ENCODE measurements at places on chromosomes 5 and 9. TPM values are rescaled to one million over a fixed set of nuclear protein-coding genes. Genes with fewer than 3 reads are reported as not detected.

GRCh38 chr9:2729003-2729402 is 11.7 kb downstream of the KCNV2 start:
- DNase-seq = no peak
- peaks cover 12% of the 10 kb centered on the region for H3K4me1 ChIP-seq
- no peak overlapping the region for H3K4me3 ChIP-seq
- H3K36me3 ChIP-seq = no peaks in the 10 kb centered on the region
- H3K27me3 ChIP-seq = no peaks in the 10 kb centered on the region
- H3K27ac ChIP-seq = no peak overlapping the region

GRCh38 chr9:14288433-14288832 is 25.5 kb downstream of the NFIB start:
- no peak overlapping the region for H3K4me3 ChIP-seq
- DNase-seq = no peak
- H3K27me3 ChIP-seq = no peaks in the 10 kb centered on the region
- H3K4me1 ChIP-seq = no peaks in the 10 kb centered on the region
- H3K36me3 ChIP-seq = peaks cover under 1% of the 10 kb centered on the region

- no peaks in the 10 kb centered on the region for H3K36me3 ChIP-seq
- no peaks in the 10 kb centered on the region for H3K27me3 ChIP-seq
- H3K4me3 ChIP-seq = no peak overlapping the region
- no peaks in the 10 kb centered on the region for H3K4me1 ChIP-seq
- DNase-seq = no peak
Measured at GRCh38 chr5:99058466-99058865, 129.7 kb upstream of the CHD1 start.

GRCh38 chr5:56479696-56480077 is 246.6 kb upstream of the ANKRD55 start:
- DNase-seq = peak; percentile 52
- H3K27me3 ChIP-seq = no peaks in the 10 kb centered on the region
- peak overlapping the region; percentile 96 for H3K27ac ChIP-seq
- H3K4me3 ChIP-seq = no peak overlapping the region
- H3K36me3 ChIP-seq = no peaks in the 10 kb centered on the region
- peaks cover 23% of the 10 kb centered on the region for H3K4me1 ChIP-seq

SPATA31D4 gene
- total RNA-seq = not detected

GRCh38 chr5:126818736-126819135 is 41.8 kb downstream of the LMNB1 start:
- DNase-seq = no peak
- no peak overlapping the region for H3K27ac ChIP-seq
- no peaks in the 10 kb centered on the region for H3K27me3 ChIP-seq
- no peaks in the 10 kb centered on the region for H3K4me1 ChIP-seq

DNA sequence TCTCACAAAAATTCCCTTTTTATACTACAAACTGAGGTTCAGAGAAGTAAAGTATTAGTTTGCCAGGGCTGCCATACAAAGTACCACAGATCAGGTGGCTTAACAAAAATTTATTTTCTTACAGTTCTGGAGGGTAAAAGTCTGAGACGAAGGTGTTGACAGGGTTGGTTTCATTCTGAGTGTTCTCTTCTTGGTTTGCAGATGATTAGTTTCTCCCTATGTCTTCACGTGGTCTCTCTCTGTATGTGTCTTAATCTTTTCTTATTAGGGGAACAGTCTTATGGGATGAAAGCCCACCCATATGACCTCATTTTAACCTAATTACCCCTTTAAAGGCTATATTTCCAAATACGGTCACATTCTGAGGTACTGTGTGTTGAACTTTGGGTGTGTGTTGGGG is 274.2 kb downstream of the BRINP1 start:
- H3K36me3 ChIP-seq = no peaks in the 10 kb centered on the region
- H3K4me3 ChIP-seq = no peak overlapping the region
- H3K27me3 ChIP-seq = no peaks in the 10 kb centered on the region

DNA sequence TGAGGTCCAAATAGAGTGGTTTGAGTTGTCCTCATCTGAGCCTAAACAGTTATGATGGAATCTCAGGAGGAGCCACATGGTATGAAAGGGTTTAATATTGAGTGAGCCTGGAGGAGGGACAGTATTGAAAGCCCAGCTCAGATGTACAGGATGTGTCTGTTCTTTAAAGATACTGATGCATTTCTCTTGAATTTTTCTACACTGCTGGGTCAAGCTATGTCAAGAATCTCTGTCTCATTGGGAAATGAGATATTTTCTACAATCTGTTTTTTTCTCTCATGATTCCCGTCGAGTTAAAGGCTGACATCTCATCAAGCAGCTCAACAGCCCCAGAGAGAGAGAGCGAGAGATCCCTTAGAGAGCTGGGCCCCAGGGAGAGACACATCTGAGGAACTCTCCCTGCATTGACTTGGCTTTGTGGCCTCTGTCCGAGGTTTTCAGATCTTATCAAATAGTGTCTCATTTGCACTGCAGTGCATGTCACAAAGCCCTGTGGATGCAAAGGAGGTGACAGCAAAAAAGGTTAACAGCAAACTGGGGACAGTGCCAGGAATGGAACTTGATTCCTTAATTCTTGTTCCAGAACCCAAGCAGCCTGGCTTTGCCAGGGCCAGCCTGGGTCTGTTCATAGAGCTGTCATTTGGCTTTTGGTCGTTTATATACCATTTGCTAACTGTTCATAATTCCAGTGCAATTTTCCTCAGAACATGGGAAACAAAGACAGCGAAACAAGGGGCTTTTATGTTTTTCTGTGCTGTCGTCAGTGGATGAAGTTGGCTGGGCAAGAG is 19.0 kb upstream of the ACTBL2 start:
- H3K36me3 ChIP-seq = no peaks in the 10 kb centered on the region
- peaks cover 12% of the 10 kb centered on the region for H3K4me1 ChIP-seq
- no peak overlapping the region for H3K27ac ChIP-seq
- no peaks in the 10 kb centered on the region for H3K27me3 ChIP-seq
- H3K4me3 ChIP-seq = no peak overlapping the region

- no peak for DNase-seq
- H3K4me1 ChIP-seq = peaks cover 10% of the 10 kb centered on the region
- H3K27ac ChIP-seq = no peak overlapping the region
- H3K4me3 ChIP-seq = no peak overlapping the region
Measured at GRCh38 chr5:150766251-150766650, 7.4 kb upstream of the DCTN4 start.

- H3K4me1 ChIP-seq = peaks cover 31% of the 10 kb centered on the region
- H3K27ac ChIP-seq = no peak overlapping the region
- peaks cover 23% of the 10 kb centered on the region for H3K27me3 ChIP-seq
- DNase-seq = peak; percentile 48
Measured at GRCh38 chr9:89622933-89623861, 18.4 kb downstream of the GADD45G start.

- H3K4me3 ChIP-seq = no peak overlapping the region
- H3K4me1 ChIP-seq = no peaks in the 10 kb centered on the region
- H3K36me3 ChIP-seq = no peaks in the 10 kb centered on the region
- no peak for DNase-seq
Measured at GRCh38 chr5:174022384-174023095, 23.0 kb upstream of the NSG2 start.

- no peaks in the 10 kb centered on the region for H3K36me3 ChIP-seq
- peaks cover 39% of the 10 kb centered on the region for H3K4me1 ChIP-seq
- H3K4me3 ChIP-seq = no peak overlapping the region
- no peak overlapping the region for H3K27ac ChIP-seq
- H3K27me3 ChIP-seq = no peaks in the 10 kb centered on the region
Measured at GRCh38 chr9:532707-533106, 308.8 kb upstream of the DMRT1 start.

GRCh38 chr5:156624686-156625085 is 225.4 kb upstream of the PPP1R2B start:
- peaks cover 3% of the 10 kb centered on the region for H3K36me3 ChIP-seq
- H3K4me1 ChIP-seq = no peaks in the 10 kb centered on the region
- H3K4me3 ChIP-seq = no peak overlapping the region
- no peak overlapping the region for H3K27ac ChIP-seq

- H3K36me3 ChIP-seq = no peaks in the 10 kb centered on the region
- no peaks in the 10 kb centered on the region for H3K4me1 ChIP-seq
- no peak overlapping the region for H3K27ac ChIP-seq
- no peaks in the 10 kb centered on the region for H3K27me3 ChIP-seq
- no peak for DNase-seq
- no peak overlapping the region for H3K4me3 ChIP-seq
Measured at GRCh38 chr5:16074358-16074757, 105.2 kb downstream of the MARCHF11 start.

DNA sequence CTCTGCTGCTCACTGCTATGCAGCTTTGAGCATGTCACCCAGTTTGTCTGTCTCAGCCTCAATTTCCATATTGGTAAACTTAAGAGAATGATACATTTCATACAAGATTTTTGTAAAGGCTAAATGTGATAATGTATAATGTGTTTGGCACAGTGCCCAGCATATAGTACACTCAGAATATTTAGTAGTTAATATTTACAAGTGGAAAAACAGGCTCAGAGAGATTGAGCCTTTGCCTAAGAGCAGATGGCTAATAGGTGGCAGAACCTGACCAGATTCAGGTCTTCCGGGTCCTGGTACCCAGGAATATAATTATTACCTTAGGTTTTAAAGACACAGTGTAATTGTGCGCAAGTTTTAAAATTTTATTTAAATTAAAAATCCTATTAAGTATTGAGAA is 46.8 kb upstream of the KIAA1958 start:
- H3K27ac ChIP-seq = no peak overlapping the region
- H3K36me3 ChIP-seq = peaks cover 3% of the 10 kb centered on the region
- no peaks in the 10 kb centered on the region for H3K27me3 ChIP-seq
- DNase-seq = no peak
- no peak overlapping the region for H3K4me3 ChIP-seq
- H3K4me1 ChIP-seq = no peaks in the 10 kb centered on the region

FAM221B gene
- not detected for total RNA-seq

DNA sequence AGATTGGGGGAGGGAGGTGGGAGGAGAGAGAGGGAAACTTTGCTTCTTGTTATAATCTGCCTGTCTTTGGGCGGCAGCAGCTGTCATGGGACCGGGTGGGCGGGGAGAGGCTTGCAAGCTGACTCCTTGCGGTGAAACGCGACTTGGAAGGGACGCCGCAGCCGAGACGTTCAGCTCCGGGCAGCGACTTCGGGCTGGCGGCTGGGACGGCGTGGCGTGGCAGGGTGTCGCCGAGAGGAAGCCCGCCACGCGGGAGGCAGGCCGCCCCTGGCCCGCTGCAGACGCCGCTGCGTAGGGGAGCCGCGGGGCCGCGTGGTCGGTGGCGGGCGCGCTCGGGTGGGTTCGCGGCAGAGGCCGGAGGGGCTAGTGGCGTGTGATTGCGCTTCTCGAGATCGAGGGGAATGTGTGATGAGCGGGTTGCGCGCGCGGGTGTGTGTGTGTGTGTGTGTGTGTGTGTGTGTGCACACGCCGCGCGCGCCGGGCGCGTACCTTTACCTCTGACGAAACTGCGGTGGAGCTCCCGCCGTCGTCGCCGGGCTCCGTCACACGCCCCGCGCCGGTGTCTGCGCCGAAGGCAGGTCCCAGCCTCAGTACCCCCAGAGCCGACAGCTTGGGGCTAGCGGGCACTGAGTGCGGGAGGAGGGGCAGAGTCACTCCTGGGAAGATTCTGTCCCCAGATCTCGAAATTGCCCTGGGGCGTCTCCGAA is 1.7 kb downstream of the PPARGC1B start:
- peak overlapping the region; percentile 93 for H3K27ac ChIP-seq
- H3K4me3 ChIP-seq = peak overlapping the region; percentile 61
- DNase-seq = peak; percentile 93
- peaks cover 21% of the 10 kb centered on the region for H3K4me1 ChIP-seq

ZNF474 gene
- total RNA-seq = 0.66 TPM

EPB41L4B gene
- 6.2 TPM for total RNA-seq

RETREG1 gene
- 67.3 TPM for total RNA-seq

RBM18 gene
- total RNA-seq = 14.4 TPM

DNA sequence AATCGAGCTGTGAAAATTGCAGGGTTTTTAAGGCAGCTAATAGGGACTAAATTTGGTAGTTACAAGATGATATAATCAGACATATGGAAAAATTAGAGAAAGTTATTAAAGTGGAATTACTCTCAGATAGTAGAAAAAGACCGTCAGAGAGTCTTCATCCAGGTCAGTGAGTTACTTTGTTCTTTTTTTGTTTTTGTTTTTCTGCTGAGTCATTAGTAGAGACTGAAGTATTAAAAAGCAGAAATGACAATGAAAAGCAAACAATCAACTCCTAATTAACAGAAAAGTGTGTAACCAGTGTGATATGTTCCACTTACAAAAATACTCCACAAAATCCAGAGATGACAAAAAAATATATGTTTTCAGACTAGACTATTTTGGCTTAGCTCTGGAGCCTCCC is 480.4 kb upstream of the COX7C start:
- no peaks in the 10 kb centered on the region for H3K36me3 ChIP-seq
- no peak overlapping the region for H3K27ac ChIP-seq
- no peaks in the 10 kb centered on the region for H3K4me1 ChIP-seq
- no peak for DNase-seq
- H3K27me3 ChIP-seq = no peaks in the 10 kb centered on the region

DNA sequence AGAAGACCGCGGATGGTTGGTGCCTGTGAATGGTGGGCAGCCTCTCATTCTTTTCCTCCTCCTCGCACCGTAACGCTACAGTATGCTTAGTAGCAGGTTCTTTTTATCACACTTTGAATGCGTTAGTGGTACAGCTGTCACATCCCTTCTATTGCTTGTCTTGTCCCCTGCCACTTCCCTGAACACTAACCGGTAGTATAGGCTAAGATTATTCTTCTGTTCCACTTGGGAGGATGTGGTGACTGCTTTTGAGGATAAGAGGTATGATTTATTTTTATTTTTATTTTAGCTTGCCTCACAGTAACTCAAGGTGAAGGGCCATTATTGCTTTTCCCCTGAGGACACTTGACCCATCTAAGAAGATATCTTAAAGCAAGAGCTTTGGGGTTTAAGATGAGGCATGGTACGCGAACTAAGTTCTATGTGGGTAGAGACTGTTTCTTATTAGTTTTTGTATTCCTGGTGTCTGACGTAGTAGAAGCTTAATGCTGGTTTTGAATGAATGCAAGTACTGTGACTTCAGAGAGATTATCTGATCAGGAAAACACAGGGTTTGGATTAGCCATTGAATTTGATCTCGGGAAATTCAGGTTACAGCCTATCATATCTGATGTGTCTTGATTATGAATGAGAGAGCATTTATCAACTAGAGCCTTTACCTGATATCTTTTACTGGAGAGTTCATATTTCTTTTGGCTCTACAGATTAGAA is 951 bp downstream of the UNC13B start:
- H3K27me3 ChIP-seq = peaks cover 4% of the 10 kb centered on the region
- H3K27ac ChIP-seq = peak overlapping the region; percentile 90
- H3K4me3 ChIP-seq = peak overlapping the region; percentile 75
- H3K4me1 ChIP-seq = peaks cover 5% of the 10 kb centered on the region
- H3K36me3 ChIP-seq = no peaks in the 10 kb centered on the region
- no peak for DNase-seq

- no peak overlapping the region for H3K4me3 ChIP-seq
- no peaks in the 10 kb centered on the region for H3K4me1 ChIP-seq
- H3K27ac ChIP-seq = no peak overlapping the region
- no peaks in the 10 kb centered on the region for H3K27me3 ChIP-seq
Measured at GRCh38 chr9:105307591-105308130, 63.2 kb downstream of the SLC44A1 start.

Measured in muscle of leg (tissue), 16 donors.